Activated CD4-positive, alpha-beta T cell treated with anti-CD3 and anti-CD28 coated beads, Interleukin-2, amount 10 ng/mL, durations not matched to agents 7 days and 5 days (primary cell): ENCODE measurements at places on chromosomes 16 and 17.

DNA sequence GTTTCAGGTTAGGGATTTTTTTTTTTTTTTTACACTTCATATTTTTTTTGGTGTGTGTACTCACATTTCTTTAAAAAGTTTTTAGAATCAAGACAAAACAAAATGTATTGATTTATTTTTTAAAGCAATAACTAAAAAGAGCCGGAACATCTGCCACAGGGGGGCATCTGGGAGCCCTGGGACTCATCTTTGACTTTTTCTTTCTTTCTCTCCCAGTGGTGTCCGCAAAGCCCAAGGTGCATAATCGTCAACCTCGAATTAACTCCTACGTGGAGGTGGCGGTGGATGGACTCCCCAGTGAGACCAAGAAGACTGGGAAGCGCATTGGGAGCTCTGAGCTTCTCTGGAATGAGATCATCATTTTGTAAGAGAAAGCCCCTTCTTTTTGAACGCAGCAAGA is 36.3 kb downstream of the WWP2 start:
- no peak overlapping the region for H3K27ac ChIP-seq
- no peaks in the 10 kb centered on the region for H3K27me3 ChIP-seq
- no peak overlapping the region for H3K4me3 ChIP-seq
- no peaks in the 10 kb centered on the region for H3K4me1 ChIP-seq

DNA sequence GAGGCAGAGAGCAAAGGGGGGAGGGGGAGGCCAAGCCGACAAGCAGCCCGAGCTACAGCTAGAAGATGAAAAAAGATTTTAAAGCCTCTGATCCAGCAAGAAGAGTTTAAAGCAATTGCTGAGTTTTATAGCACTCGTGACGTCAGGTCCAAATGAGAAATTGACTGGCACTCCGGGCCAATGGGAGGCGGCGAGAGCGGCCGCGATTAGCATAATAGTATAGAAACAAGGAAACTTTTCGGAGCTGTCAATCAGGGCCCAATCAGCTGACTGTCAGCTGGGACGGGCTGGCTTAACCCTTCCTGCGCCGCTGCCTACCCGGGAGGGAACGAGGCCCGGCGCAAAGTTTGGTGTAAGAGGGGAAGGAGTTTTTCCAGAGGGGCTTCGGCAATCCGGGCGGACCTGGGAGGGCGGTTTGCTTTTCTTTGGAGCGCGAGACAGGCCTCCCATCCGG is at the start of gene MAF:
TSS of gene MAF (minus strand) at position 100 of the 454 bp plus-strand sequence. CDS start 835 bp downstream, outside the sequence.
- peak within 1 kb of the TSS; percentile 95 for H3K27ac ChIP-seq
- DNase-seq = peak; percentile 92
- peaks cover 20% of the 10 kb centered on the region for H3K36me3 ChIP-seq
- H3K4me3 ChIP-seq = peak within 1 kb of the TSS; percentile 90
- H3K4me1 ChIP-seq = peaks cover 35% of the 10 kb centered on the region

DNA sequence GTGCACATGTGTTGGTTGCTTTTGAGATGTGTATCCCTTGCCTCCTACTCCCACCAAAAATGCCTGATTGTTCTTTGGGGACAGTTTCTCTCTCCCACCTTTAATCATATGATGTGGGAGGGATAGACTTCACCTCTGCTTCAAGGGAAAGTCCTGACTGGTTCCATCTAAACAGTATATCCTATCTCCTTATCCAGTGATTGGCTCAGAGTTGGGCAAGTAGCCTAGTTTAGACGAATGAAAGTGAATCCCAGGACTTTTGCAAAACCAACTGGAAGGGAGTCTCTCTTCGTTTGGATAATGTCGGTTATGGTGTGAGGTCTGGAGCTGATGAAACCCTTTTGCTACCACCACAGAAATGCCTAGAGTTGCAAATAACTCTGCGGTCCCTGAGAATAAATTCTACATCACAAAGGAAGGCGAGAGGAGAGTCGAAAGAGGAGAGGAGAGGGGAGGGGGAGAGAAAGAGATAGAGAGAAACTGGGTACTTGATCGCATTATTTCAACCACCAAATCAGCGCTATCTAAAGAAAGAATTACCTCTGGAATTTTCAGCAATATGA is 77.1 kb upstream of the SALL1 start:
- DNase-seq = no peak
- no peak overlapping the region for H3K27ac ChIP-seq
- H3K4me3 ChIP-seq = no peak overlapping the region
- H3K4me1 ChIP-seq = no peaks in the 10 kb centered on the region
- no peaks in the 10 kb centered on the region for H3K36me3 ChIP-seq
- no peaks in the 10 kb centered on the region for H3K27me3 ChIP-seq

GRCh38 chr16:23160574-23160973 is 11.3 kb upstream of the USP31 start:
- no peaks in the 10 kb centered on the region for H3K36me3 ChIP-seq
- no peak overlapping the region for H3K4me3 ChIP-seq
- H3K4me1 ChIP-seq = peaks cover 11% of the 10 kb centered on the region
- peaks cover 27% of the 10 kb centered on the region for H3K27me3 ChIP-seq
- H3K27ac ChIP-seq = no peak overlapping the region

GRCh38 chr16:1712791-1713261 is 6.8 kb downstream of the MAPK8IP3 start:
- H3K4me1 ChIP-seq = peaks cover 22% of the 10 kb centered on the region
- H3K36me3 ChIP-seq = peaks cover 7% of the 10 kb centered on the region
- no peaks in the 10 kb centered on the region for H3K27me3 ChIP-seq
- no peak for DNase-seq
- no peak overlapping the region for H3K4me3 ChIP-seq

DNA sequence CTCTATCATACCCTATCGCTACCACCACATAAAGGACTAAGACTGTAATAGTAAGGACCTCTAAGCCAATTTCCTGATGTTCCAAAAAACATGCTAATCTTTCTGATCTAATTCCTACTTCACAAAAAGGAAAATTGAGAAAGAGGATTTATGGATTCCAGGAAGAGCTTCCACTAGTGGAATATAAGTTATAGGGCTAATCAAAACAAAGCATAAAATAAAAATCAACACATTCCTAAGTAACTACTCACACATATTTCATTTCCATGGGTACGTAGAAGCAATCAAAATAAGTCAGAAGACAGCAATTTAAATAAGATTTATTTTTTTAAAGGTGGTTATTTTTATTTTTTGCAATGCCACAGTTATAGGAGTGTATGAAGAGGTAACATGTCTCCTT is 12.4 kb downstream of the CCDC43 start:
- H3K27ac ChIP-seq = no peak overlapping the region
- no peak for DNase-seq
- peaks cover 20% of the 10 kb centered on the region for H3K36me3 ChIP-seq
- H3K4me1 ChIP-seq = no peaks in the 10 kb centered on the region
- no peak overlapping the region for H3K4me3 ChIP-seq
- no peaks in the 10 kb centered on the region for H3K27me3 ChIP-seq

- H3K27me3 ChIP-seq = peaks cover 3% of the 10 kb centered on the region
- H3K4me3 ChIP-seq = no peak overlapping the region
- DNase-seq = no peak
- H3K4me1 ChIP-seq = peaks cover 10% of the 10 kb centered on the region
These were observed 6.5 kb downstream of the SLC5A11 start for GRCh38 chr16:24852281-24852721.

- peaks cover 16% of the 10 kb centered on the region for H3K27me3 ChIP-seq
- no peaks in the 10 kb centered on the region for H3K36me3 ChIP-seq
- no peak for DNase-seq
- H3K4me3 ChIP-seq = no peak overlapping the region
- no peak overlapping the region for H3K27ac ChIP-seq
These were observed 2.4 kb downstream of the ASGR1 start for GRCh38 chr17:7176841-7177190.

DNA sequence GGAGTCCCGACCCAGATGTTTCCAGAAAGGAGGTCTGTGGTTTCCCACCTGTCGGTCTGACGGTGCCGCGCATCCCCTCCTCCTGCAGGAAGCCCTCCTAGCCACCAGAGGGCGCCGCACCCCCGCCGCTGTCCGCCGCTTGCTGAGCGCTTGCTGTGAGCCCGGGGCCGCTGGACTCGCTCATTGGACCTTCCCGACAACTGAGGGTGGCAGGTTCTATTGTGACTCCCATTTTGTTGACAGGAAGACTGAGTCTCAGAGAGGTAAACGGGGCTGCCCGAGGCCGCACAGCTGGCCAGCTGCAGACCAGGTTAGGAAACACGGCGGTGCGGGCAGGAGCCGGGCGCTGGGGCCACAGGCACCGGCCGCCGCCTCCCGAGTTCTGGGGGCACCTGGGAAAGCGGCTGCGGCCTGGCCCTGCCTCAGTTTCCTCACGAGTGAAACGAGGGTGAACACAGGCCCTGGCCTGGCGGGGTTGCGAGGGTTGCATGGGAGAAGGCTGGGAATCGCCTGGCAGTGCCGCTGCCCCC is 191.1 kb upstream of the CIBAR2 start:
- H3K4me3 ChIP-seq = peak overlapping the region; percentile 76
- H3K4me1 ChIP-seq = peaks cover 44% of the 10 kb centered on the region
- peak; percentile 79 for DNase-seq

GRCh38 chr16:77437859-77438258 is 3.0 kb upstream of the ADAMTS18 start:
- peaks cover 40% of the 10 kb centered on the region for H3K27me3 ChIP-seq
- no peaks in the 10 kb centered on the region for H3K36me3 ChIP-seq
- no peak for DNase-seq

GRCh38 chr16:28175715-28176114 is 36.0 kb downstream of the XPO6 start:
- peaks cover 71% of the 10 kb centered on the region for H3K36me3 ChIP-seq
- DNase-seq = no peak
- H3K27me3 ChIP-seq = no peaks in the 10 kb centered on the region
- H3K4me3 ChIP-seq = no peak overlapping the region

DNA sequence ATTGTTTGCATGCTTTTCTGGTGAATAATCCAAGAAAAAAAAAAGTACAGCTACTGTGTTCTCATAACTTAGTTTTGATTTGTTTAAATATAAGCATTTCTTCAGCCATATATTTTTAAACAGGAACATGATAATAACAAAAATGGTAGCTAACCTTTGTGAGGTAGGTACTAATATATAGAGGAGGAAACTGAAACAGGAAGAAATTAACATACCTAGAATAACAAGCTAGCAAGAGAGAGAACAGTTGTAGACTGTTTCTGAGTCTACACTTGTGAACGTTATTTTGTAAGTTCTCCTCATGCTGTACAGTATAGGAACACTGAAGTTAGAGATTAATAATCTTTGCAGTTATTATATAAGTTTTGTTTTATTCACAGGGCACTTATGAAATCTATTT is 49.3 kb downstream of the NSRP1 start:
- no peak overlapping the region for H3K4me3 ChIP-seq
- DNase-seq = no peak
- peaks cover 11% of the 10 kb centered on the region for H3K4me1 ChIP-seq
- H3K27me3 ChIP-seq = no peaks in the 10 kb centered on the region
- H3K27ac ChIP-seq = no peak overlapping the region
- peaks cover 23% of the 10 kb centered on the region for H3K36me3 ChIP-seq

GRCh38 chr17:39000021-39000601 is 32.9 kb upstream of the FBXO47 start:
- DNase-seq = no peak
- H3K27ac ChIP-seq = no peak overlapping the region
- peaks cover 3% of the 10 kb centered on the region for H3K27me3 ChIP-seq
- H3K36me3 ChIP-seq = peaks cover 12% of the 10 kb centered on the region
- H3K4me3 ChIP-seq = no peak overlapping the region

DNA sequence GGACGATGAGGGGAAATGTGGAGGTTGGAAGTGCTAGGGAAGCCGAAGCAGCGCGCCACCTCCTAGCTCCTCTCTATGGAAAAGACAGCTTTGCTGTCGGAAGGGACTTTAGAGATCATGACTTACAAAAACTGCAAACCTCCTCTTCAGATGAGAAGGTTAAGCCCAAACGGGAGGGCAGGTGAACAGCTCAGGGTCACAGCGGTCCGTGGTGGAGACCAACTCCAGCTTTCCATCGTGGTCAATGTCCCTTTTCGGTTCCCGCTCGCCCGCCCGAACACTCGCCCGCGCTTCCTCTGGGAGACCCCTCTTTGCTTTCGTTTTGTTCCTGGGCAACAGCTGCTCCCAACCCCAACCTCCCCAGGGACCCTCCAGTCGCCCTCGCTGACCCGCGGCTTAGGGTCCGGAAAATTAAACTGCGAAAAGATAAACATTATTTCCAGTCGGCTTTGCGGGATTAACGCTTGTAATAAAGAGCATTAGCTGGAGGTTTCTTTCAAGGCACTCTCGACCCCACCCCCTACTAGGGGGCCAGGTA is 7.7 kb downstream of the IRX6 start:
- H3K27me3 ChIP-seq = peaks cover 63% of the 10 kb centered on the region
- no peak overlapping the region for H3K4me3 ChIP-seq
- no peak overlapping the region for H3K27ac ChIP-seq
- H3K36me3 ChIP-seq = no peaks in the 10 kb centered on the region
- no peaks in the 10 kb centered on the region for H3K4me1 ChIP-seq
- no peak for DNase-seq

GRCh38 chr17:40963838-40964237 is 2.9 kb downstream of the KRT39 start:
- H3K4me3 ChIP-seq = no peak overlapping the region
- DNase-seq = peak; percentile 13
- H3K4me1 ChIP-seq = peaks cover 6% of the 10 kb centered on the region
- peaks cover 16% of the 10 kb centered on the region for H3K27me3 ChIP-seq

DNA sequence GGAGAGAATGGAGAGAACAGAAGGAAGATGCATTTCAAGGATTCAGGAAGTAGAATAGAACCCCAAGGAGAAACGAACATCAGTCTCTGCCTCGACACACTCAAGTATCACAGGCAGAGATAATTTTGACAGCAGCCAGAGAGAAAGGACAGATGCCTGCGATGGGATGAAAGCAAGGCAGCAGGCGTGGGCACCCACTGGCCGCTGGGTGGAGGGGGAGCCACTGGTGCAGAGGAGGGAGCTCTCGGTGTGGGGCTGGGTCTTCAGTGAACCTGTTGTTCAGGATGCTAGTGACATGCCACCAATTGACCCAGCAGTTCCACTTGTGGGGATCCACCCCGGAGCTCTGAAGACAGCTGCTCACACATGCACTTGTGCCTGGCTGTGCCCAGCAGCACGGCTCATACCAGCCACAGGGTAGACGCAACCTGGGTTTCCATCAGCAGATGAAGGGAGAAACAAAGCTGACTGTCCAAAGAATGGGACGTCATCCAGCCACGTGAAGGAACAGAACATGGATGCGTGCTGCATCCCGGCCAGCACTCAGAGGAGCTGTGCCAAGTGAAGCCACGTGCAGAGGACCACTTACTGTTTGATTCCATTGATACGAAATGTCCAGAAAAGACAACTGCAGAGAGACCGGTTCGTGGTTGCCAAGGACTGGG is 127.0 kb downstream of the BANP start:
- no peak overlapping the region for H3K4me3 ChIP-seq
- H3K27me3 ChIP-seq = no peaks in the 10 kb centered on the region
- DNase-seq = no peak
- H3K36me3 ChIP-seq = peaks cover 9% of the 10 kb centered on the region
- no peak overlapping the region for H3K27ac ChIP-seq
